SHP77 (cell line): ENCODE measurements at places on chromosomes 16 and 17.

GRCh38 chr17:68993112-68993511 lies 37.9 kb upstream of the ABCA8 start:
- DNase-seq: no peak

- no peak for DNase-seq
These were observed 2.5 kb upstream of the ARL6IP1 start for GRCh38 chr16:18803569-18804462.

DNA sequence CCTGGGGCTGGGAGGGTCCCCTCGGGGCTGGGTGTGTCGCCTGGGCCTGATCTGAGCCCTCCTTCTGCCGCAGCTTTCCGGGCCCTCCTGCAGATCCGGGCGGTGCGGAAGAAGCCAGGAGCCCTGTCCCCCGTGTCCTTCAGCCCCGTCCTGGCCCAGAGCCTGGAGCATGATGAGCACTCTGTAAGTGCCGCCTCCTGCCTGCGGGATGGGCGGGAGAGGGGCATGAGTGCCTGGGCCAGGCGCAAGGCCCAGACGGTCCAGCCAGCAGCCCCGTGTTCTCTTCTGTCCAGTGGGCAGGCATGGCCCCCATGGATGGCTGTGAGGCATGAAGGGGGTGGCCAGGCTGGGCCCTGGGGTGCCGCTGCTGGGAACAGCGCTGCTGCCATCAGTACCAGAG lies 16.0 kb upstream of the NUDT16L1 start:
- no peak for DNase-seq

GRCh38 chr16:16093628-16094332 lies 129.5 kb downstream of the ABCC6 start:
- no peak for DNase-seq

DNA sequence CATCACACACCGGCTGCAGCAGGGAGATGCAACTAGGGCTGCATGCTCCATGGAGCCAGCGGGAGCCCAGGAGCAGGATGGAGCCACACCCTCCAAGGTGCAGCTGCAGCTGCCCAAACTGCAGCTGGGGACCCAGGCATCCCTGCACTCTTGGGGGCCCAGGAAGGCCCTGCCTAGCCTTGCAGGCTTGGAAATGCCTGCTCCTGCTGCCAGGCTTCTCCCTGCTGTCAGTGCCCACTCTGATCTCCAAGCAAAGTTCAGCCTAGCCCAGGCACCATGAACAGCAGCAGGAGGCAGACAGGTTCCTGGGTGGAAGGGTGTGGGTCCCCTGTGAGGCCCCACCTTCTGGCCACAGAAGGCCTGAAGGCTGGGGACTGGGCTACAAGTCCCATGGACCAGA lies 1057.1 kb downstream of the CDH8 start:
- no peak for DNase-seq

- no peak for DNase-seq
These were observed 34.8 kb upstream of the FBXO47 start for GRCh38 chr17:39001703-39002637.

- DNase-seq: no peak
These were observed 5.0 kb upstream of the ADGRG1 start for GRCh38 chr16:57623251-57624043.

GRCh38 chr17:15658296-15658695 lies 25.8 kb downstream of the TRIM16 start:
- no peak for DNase-seq

- DNase-seq: no peak
These were observed 96.6 kb downstream of the NXN start for GRCh38 chr17:882827-883585.

GRCh38 chr16:57148481-57148880 lies 37.4 kb downstream of the PSME3IP1 start:
- no peak for DNase-seq

GRCh38 chr16:53892155-53892554 lies 188.2 kb downstream of the FTO start:
- peak; percentile 7 for DNase-seq

DNA sequence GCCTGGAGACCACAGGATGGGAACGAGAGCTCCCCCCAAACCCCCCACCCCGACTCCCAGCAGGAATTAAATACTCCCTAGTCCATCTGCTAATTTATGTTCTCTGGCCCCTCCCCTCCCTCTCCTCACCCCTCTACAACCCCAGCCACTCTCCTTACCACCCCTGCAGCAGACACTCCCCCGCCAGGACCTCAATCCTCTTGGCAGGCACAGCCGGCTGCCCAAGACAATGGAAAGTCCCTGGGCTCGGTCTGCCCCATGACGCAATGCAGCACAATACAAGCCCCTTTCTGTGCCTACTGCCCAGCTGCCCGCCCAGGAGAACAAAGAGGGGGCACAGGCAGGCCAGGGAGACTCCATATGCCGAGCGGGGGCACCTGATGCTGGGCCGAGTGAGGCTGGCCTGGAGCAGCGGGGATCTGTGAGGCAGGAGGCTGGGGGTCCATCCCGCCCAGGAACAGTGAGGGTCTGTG lies 30.3 kb upstream of the CDC42EP4 start:
- DNase-seq: peak; percentile 49

DNA sequence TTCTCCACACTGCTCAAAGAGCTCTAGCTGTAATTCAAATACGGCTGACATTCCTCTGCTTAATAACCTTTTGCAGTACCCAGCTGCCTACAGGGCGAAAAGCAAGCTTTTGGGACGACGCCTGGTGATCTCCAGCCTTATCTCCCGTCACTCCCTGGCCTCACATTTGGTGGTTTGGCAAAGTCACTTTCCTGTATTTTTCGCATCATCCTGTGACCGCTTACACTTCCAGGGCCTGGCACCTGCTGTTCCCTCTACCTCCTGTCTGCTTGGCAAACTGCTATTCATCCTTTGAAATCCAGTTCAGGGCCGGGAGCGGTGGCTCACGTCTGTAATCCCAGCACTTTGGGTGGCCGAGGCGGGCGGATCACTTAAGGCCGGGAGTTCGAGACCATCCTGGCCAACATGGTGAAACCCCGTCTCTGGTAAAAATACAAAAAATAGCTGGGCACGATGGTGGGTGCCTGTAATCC lies 2.7 kb upstream of the BHLHA9 start:
- DNase-seq: peak; percentile 23

GRCh38 chr16:66271074-66272060 lies 95.1 kb upstream of the CDH5 start:
- DNase-seq: no peak
